Stimulated activated CD8-positive, alpha-beta memory T cell treated with anti-CD3 and anti-CD28 coated beads, Interleukin-4, amount 100 ng/mL, for 24 hours (primary cell): ENCODE measurements at places on chromosomes 6 and 20.
A peak's percentile ranks its signal among the peaks of the same experiment; 100 is the strongest.

DNA sequence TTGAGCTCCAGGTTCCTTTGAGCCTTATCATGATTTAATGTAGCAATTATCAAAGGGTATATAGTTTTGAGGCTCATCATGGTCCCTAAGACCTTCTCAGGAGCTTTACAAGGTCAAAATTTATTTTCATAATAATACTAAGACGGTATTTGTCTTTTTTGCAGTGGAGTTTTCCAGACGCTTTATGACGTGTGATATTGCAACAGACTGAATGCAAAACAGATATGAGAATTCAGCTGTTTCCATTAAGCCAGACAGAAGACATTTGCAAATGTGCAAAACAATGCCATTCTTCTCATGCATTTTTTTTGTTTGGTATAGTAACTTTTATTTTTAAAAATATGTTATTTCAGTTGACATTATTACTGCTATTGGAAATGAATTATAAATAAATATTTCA lies 24.7 kb upstream of the CNKSR3 start:
- DNase-seq = no peak

GRCh38 chr6:10030942-10031537 lies 383.8 kb downstream of the TFAP2A start:
- DNase-seq = no peak

GRCh38 chr6:139990026-139990686 lies 615.7 kb upstream of the CITED2 start:
- DNase-seq = no peak

DNA sequence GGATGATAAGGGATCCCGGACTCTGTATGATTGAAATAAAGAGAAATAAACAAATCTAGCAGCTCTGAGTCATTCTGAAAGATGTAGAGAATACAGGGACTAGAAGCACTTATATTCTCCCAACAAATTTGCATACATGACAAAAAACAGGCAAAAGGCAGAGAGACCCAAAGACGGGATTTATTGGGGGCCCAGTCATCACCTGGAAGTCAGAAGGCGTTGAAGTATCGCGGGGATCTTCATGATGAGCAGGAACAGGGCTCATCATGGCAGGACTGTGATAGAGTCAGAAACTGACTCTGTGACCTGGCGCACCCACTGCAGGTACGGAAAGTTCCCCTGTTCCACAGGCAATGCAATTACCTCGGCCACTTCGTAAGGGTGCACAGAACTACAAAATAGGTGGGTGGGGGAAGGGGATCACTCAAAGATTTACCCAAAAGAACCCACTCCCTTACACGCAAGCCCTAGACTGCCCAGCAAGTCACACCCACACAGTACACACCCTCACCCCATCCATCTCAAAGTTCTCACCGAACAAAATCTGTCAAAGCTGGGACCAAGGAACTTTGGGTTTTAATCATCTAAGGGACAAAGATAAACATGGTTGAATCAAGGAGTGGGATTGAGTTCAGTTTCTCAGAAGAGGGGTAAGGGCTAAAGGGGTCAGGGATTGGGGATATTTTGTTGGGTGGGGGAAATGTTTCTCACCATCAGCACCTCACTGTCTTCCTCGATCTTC lies 1.4 kb downstream of the CUTA start:
- no peak for DNase-seq

GRCh38 chr6:98308564-98308963 lies 525.8 kb upstream of the POU3F2 start:
- no peak for DNase-seq

- DNase-seq = no peak
Observed at GRCh38 chr6:28656715-28657114, 131.0 kb downstream of the GPX5 start.

- DNase-seq = no peak
Observed at GRCh38 chr20:37954190-37954589, 51.3 kb downstream of the VSTM2L start.

- DNase-seq = no peak
Observed at GRCh38 chr6:16199804-16200203, 38.6 kb upstream of the GMPR start.

DNA sequence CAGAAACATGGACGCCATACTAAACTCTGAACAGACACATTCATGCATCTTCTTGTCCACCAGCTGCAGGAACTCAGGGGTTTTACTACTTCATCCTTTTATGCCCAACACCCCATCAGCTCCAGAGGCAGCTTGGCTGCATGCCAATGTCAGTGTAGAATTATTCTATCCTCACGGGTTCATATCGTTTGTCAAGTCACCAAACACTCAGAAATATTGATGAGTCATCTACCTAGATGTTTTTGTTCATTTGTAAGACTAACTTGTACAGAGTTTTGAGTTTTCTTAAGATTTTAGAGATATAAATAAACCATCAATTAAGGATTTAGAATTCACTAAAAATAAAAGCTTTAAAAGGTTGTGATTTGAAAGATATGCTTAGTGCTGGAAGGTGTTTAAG lies 590.7 kb upstream of the FLRT3 start:
- no peak for DNase-seq

GRCh38 chr20:5205348-5206210 lies 78.8 kb downstream of the CDS2 start:
- DNase-seq = peak; percentile 38

DNA sequence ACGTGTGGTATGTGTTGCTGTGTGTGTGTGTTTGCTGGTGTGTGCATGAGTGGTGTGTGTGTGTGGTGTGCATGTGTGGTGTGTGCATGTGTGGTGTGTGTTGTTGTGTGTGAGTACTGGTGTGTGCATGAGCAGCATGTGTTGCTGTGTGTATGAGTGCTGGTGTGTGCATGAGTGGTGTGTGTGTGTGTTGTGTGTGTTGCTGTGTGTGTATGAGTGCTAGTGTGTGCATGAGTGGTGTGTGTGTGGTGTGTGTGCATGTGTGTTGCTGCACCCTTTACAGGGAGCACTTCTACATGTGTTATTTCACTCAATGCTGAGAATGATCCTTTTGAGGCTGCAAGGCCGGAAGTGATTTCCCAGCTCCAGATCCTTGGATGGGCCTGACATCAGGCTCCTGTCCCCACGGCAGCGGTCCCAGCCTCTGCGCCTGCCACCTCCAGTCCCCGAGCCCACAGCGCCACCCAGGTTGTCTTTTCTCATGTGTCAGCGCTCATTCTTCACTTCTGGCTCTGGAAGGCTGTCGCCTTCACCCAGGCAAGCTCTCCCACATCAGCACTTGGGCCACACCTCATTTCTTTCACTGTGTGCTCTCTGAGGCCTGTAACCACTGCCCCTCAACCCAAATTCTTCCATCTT lies 2.6 kb downstream of the NPEPL1 start:
- no peak for DNase-seq

DNA sequence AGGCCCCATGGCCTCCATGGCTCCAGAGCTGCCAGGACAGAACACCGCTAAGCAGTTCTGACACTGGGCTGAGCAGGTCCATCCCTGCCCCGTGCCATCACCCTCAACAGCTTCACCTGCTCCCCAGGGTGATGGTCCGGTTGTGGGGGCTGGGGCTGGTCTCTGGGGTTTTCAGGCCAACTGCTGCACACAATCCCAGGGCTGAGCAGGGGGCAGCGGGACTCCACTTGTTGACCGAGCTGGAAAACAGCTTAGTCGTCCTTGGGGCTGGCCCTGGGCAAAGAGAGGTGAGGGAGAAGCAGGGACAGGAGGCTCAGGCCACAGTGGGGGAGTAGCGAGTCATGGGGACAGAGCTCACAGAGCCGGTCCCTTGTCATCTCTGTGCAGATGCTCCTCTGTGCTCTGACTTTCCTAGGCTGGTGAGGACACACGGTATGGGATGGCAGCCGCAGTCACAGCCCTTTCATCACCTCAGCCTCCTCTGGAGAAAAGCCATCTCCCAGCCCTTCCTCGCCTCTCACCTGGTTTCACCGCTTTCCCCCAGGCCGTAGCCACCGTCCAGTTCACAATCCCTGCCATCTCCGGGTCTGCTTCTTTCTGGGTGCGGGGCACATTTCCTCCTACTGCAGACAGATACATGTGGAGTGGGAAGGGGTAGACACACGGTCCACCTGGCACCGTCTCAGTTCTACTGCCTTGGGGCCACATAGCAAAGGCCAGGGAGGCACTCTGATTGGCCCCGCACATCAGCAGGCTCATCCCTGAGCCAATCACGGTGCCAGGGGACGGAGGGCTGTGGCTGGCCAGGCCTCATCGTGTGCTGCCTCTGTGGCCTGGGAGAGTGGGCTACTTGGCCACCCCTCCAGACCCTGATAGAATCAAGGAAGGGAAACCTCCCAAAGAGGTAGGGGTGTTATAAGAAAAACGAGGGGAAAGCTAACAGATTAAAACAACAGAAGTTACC lies 19.1 kb downstream of the MDFI start:
- no peak for DNase-seq

GRCh38 chr6:21590346-21590745 lies 3.2 kb upstream of the SOX4 start:
- DNase-seq = no peak

DNA sequence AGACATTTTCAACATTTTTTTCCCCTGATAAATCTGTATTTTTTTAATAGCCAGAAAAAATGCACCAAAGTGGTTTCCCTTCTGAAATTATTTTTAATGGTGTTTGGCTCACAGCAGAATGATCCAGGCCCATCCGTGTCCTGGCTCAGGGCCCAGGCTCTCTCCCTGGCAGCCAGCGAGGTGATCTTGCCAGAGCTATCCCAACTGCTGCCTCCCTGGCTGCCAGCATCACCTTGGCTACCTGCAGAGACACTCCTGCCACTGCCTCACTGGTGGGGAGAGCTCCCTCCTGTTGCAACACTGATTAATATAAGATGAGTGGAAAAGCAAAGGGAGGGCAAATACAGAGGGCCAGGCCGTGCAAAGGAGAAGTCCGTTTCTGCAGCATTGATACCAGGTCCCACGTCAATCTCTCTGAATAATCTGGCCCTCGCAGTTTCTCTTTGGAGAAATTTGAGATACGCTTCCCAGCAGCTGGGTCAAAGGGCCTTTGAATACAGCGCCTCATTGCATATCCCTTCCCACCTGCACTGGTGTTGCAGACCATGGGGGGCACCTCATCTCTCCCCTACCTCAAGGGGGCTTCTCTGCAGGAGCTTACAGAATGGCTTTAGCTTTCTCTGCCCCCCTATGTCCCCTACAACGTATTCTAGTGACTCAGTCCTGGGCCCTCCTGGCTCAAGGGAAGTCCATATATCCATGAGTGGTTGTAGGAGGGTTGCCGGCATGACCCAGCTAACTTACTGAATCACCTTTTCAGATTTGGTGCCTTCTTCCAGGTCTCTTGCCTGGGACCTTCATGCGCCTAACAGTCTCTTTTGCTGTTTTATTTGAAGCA lies 12.8 kb upstream of the DSTN start:
- no peak for DNase-seq

- no peak for DNase-seq
Observed at GRCh38 chr6:41638002-41638934, at the start of gene MDFI. MDFI (plus strand) TSS chr6:41638468; CDS start chr6:41638750, 282 bp downstream.

DNA sequence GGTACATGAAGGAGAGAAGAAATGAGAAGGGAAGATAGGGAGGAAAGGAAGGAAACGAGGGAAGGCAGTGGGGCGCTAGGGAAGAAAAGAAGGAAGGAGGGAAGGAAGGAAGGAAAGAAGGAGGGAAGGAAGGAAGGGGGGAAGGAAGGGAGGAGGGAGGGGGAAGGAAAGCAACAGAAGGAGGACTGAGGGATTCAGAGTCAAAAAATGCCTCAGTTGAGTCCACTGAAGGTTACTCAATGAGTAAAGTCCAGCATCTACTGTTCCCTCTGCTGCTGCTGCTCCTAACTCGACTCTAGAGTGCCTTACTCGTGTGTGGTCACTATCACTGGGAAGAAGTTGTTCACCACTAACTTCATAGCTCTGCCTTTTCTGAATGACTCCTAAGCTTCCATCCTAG lies 33.8 kb downstream of the PHACTR1 start:
- no peak for DNase-seq

GRCh38 chr6:170024940-170025339 lies 265.9 kb downstream of the DLL1 start:
- DNase-seq = no peak

- DNase-seq = no peak
Observed at GRCh38 chr20:56809668-56810067, 180.6 kb downstream of the TFAP2C start.

DNA sequence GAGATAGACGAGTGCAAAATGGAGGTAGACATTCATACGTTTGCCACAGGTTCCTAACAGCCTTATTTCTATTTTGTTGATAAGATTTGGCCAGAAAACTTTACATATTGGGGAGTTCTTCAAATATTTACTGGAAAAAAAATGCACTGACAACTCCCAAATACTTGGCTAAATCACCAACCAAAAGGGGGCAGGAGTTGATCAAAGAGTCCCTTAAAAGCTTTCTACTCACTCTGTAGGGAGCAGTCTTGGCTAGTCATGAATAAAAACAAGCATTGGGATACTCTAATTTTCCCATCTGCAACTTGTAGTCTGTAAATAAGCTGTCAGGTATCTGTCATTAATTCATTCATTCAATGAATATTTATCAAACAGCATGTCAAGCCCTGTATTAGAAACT lies 18.4 kb downstream of the TENT5A start:
- DNase-seq = no peak

GRCh38 chr20:9574181-9574580 lies 59.8 kb downstream of the LAMP5 start:
- no peak for DNase-seq

DNA sequence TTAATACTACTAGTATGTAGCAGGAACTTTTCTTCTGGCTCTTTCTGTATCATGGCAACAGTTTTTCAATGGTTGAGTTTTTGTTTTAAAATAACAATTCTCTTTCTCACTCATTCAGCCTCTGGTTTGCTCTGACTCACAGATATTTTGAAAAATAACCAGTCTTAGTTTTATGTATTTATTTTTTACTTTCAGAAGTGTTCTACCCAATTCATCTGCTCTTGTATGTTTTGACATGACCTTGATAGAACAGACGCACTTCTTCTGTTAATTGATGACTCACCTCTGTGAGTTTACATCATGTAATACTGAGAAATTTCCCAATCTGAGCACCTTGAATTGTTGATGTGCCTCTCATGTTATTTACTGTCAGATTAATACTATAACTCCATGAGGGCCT lies 178.9 kb downstream of the SASH1 start:
- no peak for DNase-seq

- no peak for DNase-seq
Observed at GRCh38 chr20:2816583-2817340, 598 bp downstream of the TMEM239 start.

- DNase-seq = no peak
Observed at GRCh38 chr6:90388395-90388794, 91.8 kb upstream of the BACH2 start.

DNA sequence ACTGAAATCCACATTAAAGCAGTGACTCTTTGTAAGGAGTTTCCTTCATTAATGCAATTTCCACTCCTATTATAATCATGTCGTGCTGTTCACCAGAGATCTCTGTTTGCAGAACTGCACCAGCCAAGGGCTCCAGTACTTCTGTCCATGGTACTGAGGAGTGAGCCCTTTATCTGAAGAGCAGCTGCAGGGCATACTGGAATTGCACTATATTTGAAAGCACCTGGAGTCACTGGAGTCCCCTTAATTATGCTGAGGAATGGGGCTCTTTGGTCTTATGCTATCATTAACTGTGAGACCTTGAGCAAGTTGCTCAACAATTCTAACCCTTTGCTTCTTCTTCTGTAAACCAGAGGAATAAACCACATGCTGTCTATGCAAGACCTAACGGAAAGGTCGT lies 61.7 kb upstream of the NUP153 start:
- no peak for DNase-seq

GRCh38 chr20:45576995-45577394 lies 2.1 kb downstream of the WFDC8 start:
- DNase-seq = no peak

- DNase-seq = no peak
Observed at GRCh38 chr6:121395736-121396135, 39.7 kb upstream of the GJA1 start.

GRCh38 chr20:20731000-20731944 lies 18.8 kb upstream of the RALGAPA2 start:
- DNase-seq = no peak

GRCh38 chr20:49203746-49204145 lies 15.5 kb upstream of the DDX27 start:
- DNase-seq = no peak
